ENCODE measurements at places on chromosomes 6 and 20. TPM values are rescaled to one million over a fixed set of nuclear protein-coding genes. Genes with fewer than 3 reads are reported as not detected.

Gene TM9SF4
- 62.3 TPM for total RNA-seq

Gene RAET1E
- not detected for total RNA-seq

Gene SOX18
- total RNA-seq: 1.6 TPM

GRCh38 chr6:73134588-73134987 is 90.7 kb downstream of the KHDC1L start:
- peak; percentile 94 for DNase-seq
- no peak overlapping the region for H3K4me3 ChIP-seq
- no peaks in the 10 kb centered on the region for H3K36me3 ChIP-seq

- no peaks in the 10 kb centered on the region for H3K27me3 ChIP-seq
- no peak overlapping the region for H3K27ac ChIP-seq
- no peaks in the 10 kb centered on the region for H3K36me3 ChIP-seq
- H3K4me3 ChIP-seq: no peak overlapping the region
- no peaks in the 10 kb centered on the region for H3K4me1 ChIP-seq
These were observed 60.7 kb upstream of the PROKR2 start for GRCh38 chr20:5377484-5377883.

DNA sequence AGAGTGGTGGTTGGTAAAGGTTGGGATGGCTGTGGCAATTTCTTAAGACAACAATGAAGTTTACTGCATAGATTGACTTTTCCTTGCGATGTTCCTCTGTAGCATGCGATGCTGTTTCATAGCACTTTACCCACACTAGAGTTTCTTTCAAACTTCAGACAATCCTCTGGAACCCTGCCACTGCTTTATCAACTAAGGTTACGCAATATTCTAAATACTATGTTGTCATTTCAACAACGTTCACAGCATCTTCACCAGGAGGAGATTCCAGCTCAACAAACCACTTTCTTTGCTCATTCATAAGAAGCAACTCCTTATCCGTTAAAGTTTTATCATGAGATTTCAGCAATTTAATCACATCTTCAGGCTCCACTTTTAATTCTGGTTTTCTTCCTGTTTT is 161.2 kb upstream of the NRSN1 start:
- H3K27me3 ChIP-seq: no peaks in the 10 kb centered on the region
- H3K27ac ChIP-seq: no peak overlapping the region
- H3K36me3 ChIP-seq: no peaks in the 10 kb centered on the region
- no peak for DNase-seq
- no peak overlapping the region for H3K4me3 ChIP-seq

DNA sequence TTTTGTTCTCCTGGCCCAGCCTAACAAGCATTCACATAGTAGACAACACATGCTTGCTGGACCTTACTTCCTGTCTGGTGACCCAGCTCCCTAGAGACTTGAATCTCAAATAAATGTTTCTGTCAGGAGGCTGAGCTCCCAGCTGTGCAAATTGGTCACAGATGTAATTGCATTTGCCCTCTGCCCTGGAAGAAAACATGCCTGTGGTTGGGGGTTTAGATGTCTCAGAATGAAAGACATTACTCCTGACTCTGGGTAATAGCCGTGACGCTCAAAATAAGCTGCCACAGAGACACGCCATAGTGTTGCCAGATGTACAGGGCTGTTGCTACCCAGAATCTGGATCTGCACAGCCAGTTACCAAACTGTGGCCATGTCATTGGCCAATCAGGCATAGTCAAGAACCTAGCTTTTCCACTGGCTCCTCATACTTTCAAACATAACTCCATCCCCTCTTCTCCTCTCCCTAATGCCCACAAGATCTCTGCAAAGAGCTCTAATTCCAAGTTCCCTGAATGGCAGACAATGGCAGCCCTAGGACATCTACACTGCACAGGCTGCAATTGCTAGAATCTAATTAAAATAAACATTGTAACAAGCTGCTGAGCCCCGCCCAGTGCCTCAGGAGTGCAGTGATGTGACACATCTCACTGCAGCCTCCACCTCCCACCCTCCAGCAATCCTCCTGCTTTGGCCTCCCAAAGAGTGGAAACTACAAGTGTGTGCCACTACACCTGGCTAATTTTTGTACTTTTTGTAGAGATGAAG is 32.8 kb upstream of the GMPR start:
- no peaks in the 10 kb centered on the region for H3K36me3 ChIP-seq
- H3K4me1 ChIP-seq: no peaks in the 10 kb centered on the region
- no peak overlapping the region for H3K27ac ChIP-seq
- no peak overlapping the region for H3K4me3 ChIP-seq

DNA sequence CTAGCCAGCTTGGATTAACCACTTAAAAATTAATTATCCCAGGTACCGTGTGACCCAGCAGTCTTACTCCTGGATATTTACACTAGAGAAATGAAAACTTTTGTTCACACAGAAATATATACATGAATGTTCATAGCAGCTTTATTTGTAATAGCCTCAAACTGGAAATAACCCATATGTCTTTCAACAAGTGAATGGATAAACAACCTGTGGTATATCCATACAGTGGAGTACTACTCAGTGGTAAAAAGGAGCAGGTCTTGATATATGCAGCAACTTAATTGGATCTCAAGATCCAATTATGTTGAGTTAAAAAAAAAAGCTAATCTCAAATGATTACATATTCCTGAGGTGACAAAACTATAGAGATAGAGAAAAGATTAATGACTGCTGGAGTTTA is 381.4 kb downstream of the CDKAL1 start:
- H3K4me3 ChIP-seq: no peak overlapping the region
- H3K4me1 ChIP-seq: peaks cover 4% of the 10 kb centered on the region
- H3K27me3 ChIP-seq: no peaks in the 10 kb centered on the region
- peaks cover 12% of the 10 kb centered on the region for H3K36me3 ChIP-seq
- DNase-seq: no peak

GRCh38 chr20:44489223-44489622 is 13.5 kb downstream of the TTPAL start:
- no peak overlapping the region for H3K27ac ChIP-seq
- H3K36me3 ChIP-seq: peaks cover 55% of the 10 kb centered on the region
- H3K4me1 ChIP-seq: no peaks in the 10 kb centered on the region
- no peak overlapping the region for H3K4me3 ChIP-seq
- H3K27me3 ChIP-seq: no peaks in the 10 kb centered on the region
- DNase-seq: no peak

DNA sequence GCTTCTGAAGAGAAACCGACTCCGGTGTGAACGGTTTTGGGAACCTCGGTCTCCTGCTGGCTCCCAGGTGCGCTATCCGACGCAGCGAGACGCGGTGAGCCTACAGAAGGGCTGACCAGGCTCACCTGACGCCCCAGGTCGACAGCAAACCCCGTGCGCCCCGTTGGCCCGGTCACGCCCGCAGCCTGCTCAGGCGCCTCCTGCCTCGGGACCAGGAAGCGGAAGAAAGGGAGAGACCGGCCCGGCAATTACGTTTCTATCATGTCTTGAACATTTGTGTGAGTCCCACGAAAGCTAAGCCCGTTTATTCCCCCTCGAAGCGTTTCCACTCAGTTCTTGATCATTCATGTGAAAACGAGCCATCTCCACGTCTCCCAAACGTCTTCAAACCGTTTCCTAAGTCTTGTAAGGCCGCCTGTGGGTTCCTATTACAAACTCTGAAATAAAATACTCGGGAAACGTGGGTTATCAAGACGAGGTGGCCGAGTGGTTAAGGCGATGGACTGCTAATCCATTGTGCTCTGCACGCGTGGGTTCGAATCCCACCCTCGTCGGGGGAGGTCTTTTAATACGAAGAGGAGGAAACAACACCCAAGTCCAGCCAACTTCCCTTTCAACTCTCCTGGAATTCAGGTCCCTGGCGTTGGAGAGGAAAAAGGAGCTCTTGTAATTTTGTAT is 150.5 kb upstream of the PRSS16 start:
- no peaks in the 10 kb centered on the region for H3K36me3 ChIP-seq
- DNase-seq: peak; percentile 77
- no peaks in the 10 kb centered on the region for H3K4me1 ChIP-seq
- H3K27me3 ChIP-seq: no peaks in the 10 kb centered on the region
- H3K27ac ChIP-seq: no peak overlapping the region
- peak overlapping the region; percentile 92 for H3K4me3 ChIP-seq

DNA sequence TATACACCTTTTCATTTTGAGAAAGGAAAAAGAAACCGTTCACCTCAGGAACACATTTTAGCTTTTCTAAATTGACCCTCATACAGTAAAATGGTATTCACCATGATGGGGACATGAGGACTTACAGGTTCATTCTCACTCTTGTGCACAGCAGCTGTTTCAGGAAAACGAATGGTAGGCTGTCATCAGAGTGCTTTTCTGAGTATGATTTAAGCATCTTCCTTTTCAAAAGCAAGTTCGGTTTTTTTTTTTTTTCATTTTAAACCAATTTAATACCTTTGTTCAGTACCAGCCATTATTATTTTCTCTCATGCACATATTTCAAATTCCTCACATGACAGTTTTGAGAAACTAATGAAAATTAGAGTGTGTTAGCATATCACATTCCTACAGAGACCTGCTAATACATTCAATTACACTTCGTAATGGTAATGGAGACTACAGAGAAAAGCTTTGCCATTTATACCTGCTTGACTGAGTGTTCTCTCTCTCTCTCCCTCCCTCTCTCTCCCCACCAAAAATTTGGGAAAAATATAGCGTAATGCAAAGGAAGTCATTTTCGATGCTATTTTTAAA is 129.2 kb downstream of the SAMD5 start:
- H3K27me3 ChIP-seq: no peaks in the 10 kb centered on the region
- no peak overlapping the region for H3K27ac ChIP-seq
- peaks cover 9% of the 10 kb centered on the region for H3K36me3 ChIP-seq
- DNase-seq: no peak
- H3K4me3 ChIP-seq: no peak overlapping the region

GRCh38 chr20:59751075-59751711 is 146.9 kb downstream of the PHACTR3 start:
- no peak overlapping the region for H3K4me3 ChIP-seq
- no peaks in the 10 kb centered on the region for H3K4me1 ChIP-seq
- peaks cover 12% of the 10 kb centered on the region for H3K27me3 ChIP-seq
- no peaks in the 10 kb centered on the region for H3K36me3 ChIP-seq
- H3K27ac ChIP-seq: no peak overlapping the region

DNA sequence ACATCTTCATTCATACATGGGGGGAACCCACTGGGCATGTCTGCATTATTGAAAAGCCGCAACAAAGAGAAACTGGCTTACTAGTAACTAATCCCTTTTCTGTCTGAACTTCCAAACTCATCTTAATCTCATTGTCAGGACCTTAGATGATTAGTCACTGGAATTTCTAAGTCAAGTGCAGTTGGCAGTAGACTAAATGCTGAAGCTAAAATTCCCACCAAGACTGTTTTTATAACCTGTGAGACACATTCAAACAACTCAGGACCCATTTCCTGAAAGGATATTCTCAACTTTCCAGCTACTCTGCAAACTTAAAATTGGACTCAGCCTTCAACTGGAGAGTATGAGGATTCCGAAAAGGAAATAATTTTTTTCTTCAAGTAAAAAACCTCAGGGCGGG is 94.8 kb upstream of the SCAF8 start:
- no peaks in the 10 kb centered on the region for H3K27me3 ChIP-seq
- H3K4me3 ChIP-seq: no peak overlapping the region
- no peak overlapping the region for H3K27ac ChIP-seq

DNA sequence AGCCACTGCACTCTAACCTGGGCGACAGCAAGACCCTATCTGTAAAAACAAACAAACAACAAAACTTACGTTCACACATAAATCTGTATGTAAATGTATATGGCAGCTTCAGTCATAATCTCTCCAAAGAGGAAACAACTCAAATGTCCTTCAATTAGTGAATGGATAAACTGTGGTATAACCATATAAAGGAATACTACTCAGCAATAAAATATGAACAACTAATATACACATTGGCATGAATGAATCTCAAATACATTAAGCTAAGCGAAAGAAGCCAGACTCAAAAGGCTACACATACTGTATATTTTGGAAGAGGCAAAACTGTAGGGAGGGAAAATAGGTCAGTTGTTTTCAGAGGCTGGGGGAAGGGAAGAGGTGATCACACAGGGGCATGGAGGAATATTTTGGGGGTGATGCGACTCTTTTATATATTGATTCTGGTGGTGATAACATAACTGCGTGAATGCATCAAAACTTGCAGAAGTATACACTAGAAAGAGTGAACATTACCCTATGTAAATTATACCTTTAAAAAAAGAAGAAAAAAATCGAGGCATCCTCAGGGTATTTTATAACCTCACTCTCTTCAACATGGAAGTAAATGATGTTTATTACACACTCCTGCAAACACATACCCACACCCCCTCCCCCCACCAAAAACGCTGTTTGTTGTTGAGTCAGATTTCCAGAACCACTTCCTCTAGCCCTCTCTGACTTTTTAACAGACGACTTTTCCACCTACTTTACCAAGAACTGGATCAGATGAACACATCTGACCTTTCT is 115.2 kb upstream of the RNF24 start:
- DNase-seq: no peak
- H3K27ac ChIP-seq: no peak overlapping the region
- H3K27me3 ChIP-seq: no peaks in the 10 kb centered on the region
- H3K4me3 ChIP-seq: no peak overlapping the region
- no peaks in the 10 kb centered on the region for H3K36me3 ChIP-seq
- H3K4me1 ChIP-seq: no peaks in the 10 kb centered on the region

GRCh38 chr6:43838276-43839036 is 68.4 kb downstream of the VEGFA start:
- H3K4me1 ChIP-seq: peaks cover 5% of the 10 kb centered on the region
- no peaks in the 10 kb centered on the region for H3K27me3 ChIP-seq
- peak; percentile 56 for DNase-seq
- H3K27ac ChIP-seq: no peak overlapping the region
- no peak overlapping the region for H3K4me3 ChIP-seq

DNA sequence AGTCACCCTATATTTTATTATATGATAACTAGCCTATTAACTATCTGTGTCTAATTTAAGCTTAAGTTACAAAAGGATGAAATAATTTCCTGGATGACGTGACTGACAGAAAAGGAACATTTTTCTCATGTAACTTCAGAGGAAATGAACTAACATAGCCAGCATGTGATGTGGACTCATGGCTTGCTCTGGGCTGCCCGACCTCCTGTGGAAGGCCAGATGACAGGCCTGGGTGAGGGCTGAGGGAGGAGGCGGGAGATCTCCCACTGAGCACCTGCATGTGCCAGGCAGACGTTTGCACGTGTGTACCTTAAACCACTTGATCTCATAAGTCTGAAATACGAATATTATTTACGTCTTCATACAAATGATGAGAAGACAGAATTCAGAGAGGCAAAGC is 321.1 kb downstream of the SYNE1 start:
- H3K27ac ChIP-seq: no peak overlapping the region
- H3K4me1 ChIP-seq: no peaks in the 10 kb centered on the region
- H3K27me3 ChIP-seq: no peaks in the 10 kb centered on the region
- no peak overlapping the region for H3K4me3 ChIP-seq

GRCh38 chr6:162864911-162865310 is 137.1 kb downstream of the PACRG start:
- DNase-seq: no peak
- no peaks in the 10 kb centered on the region for H3K36me3 ChIP-seq
- H3K4me1 ChIP-seq: no peaks in the 10 kb centered on the region
- H3K27ac ChIP-seq: no peak overlapping the region
- H3K4me3 ChIP-seq: no peak overlapping the region
- no peaks in the 10 kb centered on the region for H3K27me3 ChIP-seq

DNA sequence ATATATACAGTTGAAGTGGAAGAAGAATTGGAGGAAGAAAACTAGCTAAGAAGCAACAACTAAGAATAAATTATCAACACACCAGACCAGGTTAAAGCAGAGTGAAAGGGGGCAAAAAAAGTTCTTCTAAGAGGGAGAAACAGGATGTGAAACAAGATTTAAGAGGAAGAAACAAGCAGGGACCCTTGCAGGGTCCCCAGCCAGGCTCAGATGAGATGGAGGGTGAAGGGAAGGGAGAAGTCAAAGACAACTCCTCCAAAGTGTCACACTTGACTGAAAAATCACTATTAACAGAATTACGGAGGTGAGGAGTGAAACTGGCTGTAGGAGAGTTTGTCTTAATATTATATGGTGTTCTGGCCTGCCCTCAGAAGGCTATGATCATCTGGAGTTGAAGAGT is 65.4 kb downstream of the MTFR2 start:
- no peak overlapping the region for H3K4me3 ChIP-seq
- no peak for DNase-seq
- no peaks in the 10 kb centered on the region for H3K27me3 ChIP-seq
- H3K4me1 ChIP-seq: no peaks in the 10 kb centered on the region
